ENCODE measurements at places on chromosomes 7 and 10.

DNA sequence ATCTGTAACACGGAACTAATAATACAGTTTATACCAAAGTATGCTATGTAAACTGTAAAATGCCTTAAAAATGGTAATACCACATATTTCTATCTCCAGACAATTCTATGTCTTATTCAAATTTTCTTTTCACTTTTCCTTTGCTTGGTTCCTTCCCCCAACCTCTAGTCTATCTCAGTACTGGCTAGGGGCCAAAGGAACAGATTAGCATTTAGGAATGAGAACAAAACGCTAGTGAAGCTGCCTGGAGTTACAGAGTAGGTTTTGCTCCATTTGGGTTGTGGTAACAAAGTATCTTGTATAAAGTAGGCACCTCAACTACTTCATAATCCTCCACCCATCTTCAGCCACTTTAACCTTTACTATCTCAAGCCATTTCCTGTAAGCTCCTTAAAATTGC is 94.1 kb downstream of the HBP1 start:
- DNase-seq = no peak

DNA sequence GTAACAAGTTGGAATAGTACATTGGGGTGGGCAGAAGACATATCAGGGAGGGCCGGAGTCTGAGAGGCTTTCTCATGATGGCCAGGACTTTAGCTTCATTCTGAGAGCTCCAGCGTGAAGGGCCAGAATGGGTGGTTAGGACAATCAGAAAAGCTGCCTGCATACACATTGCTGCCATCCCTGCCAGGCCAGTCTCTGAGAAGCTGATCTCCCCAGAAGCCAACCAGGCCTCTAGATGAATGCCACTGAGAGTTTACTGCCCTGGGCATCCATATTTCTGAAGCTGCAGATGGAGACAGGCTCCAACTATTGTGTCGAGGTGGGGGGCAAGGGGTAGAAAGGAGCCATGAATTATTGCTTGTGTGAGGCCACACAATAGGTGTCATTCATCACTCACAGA is 32.0 kb upstream of the ARHGAP22 start:
- no peak for DNase-seq

DNA sequence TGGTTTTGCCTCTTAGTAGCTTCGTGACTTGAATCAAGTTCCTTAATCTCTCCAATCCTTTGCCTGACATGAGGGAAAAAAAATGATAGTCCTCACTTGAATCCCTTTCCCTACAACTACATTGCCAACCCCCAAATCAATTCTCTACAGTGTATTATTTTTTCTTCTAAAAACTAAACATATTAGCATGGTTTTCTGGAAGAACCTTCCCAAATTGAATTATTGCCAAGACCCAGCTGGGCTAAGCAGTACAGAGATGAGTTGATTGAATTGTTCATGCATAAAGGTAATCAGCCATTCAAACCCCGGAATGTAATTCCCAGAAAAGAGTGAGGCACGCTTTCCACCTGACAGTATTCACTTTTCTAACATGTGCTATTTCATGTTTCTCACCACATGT is 155.6 kb upstream of the AGR3 start:
- DNase-seq = no peak

DNA sequence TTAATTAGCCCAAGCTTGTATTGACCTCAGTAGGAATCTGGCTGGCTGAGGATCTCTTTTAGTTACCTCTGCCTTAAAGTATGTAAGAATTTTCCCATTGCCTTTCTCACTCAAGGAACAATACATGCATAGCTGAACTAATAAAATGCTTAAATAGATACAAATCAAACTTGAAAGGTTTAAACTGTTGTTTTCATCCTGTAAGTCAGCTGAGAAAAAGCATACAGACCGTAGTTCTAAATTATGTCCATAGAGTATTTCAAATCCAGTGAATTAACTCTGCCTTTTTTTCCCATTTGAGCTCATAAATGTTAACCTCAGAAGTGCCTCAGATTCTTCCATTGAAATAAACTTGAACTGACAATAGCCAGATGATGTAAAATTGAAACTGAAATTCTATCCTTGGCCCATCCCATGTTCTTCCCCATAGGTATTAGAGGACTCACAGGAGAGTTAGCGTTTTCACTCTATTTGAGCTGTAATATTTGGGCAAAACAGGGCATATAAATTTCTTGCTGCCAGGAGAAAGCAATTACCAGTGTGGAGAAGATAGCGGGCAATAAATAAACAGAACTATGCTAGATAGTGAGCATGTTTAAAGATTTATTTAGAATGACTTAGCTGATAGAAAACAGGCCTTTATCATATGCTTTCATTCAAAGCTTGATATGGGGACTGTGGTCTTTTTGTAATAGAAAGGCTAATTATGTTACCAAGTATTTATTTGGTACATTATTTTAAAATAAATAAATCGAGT is 163.7 kb downstream of the WNT2 start:
- no peak for DNase-seq

GRCh38 chr10:108303149-108303548 is 1138.6 kb upstream of the SORCS1 start:
- DNase-seq = no peak

DNA sequence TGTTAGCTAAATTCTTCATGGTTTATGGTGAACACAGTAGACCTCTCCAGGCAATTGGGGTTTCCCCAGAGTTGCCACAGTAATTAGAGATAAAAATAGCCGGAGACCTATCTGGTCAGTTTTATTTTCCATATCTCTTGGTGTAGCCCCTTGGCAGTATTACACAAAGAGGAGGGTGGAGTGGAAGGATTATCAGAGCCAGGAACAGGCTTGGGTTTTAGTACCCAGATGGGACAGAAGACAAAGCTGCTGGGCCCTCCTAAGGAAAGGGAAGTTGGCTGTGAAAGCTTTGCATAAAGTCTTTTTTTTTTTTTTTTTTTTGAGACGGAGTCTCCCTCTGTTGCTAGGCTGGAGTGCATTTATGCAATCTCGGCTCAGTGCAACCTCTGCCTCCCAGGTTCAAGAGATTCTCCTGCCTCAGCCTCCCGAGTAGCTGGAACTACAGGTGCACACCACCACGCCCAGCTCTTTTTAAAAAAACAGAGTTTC is 9.7 kb downstream of the ZSCAN21 start:
- no peak for DNase-seq

- no peak for DNase-seq
These were observed 40.9 kb upstream of the ST7 start for GRCh38 chr7:116912269-116912909.

Measured in KG1 (cell line).